Dorsolateral prefrontal cortex (tissue), 122 donors: ENCODE measurements at places on chromosomes 5 and 9.

DNA sequence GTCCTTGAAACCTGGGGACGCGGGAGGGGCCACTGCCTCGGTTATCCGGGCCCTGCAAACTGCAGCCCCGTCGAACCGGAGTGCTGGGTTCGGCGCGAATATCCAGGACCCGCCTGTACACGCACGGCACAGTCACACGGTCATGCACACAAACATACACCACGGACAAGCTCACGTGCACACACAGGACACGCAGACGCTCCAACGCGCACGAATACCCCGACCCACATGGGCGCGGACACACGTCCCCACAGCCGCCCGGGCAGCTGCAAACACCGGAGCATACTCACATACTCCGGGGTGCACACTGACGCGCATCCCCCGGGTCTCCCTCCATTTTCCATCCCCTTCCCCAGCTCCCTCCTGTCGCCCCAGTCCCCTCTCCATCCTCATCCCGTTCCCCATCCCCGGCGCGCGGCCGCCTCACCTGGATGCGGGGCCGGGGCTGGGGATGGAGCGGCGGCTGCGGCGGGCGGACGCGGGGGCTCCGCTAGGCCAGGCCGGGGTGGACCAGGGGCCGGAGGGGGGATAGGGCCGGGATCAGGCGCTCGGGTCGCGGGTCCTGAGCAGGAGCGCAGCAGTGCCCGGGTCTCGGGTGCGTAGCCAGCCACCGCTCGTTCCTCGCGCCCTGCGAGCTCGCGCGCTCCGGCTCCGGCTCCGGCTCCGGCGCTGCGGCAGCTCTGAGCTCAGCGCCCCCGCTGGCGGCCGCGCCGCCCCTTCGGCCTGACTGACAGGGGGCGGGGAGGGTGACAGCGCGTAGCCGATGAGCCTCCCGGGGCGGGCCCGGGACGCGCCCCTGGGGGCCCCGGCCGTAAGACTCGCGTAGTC, at the start of the genes EIF4E1B and SNCB:
EIF4E1B (plus strand) TSS at position 823 of the 828 bp plus-strand sequence. CDS start 12,113 bp downstream, outside the sequence.
SNCB (minus strand) TSS at position 682 of the 828 bp plus-strand sequence. CDS start 880 bp downstream, outside the sequence.
- no peak for DNase-seq

DNA sequence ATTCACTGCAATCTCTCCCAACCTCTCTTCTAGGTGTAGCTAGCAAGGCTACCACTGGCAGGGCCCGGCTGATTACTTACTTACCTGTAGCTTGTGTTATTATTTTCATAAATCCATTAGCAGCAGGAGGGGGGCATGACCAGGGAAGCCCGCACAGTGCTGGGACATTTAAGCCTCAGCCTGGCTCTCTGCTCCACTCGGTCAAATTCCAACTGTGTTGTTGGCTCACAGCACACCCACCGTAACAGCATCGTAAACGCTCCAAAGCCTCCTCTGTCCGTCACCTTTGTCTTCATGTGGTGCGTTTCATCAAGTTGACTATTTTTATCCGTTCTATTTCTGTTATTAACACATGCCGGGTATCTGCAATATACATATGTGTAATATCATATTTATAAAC, 264.7 kb downstream of the NSG2 start:
- no peak for DNase-seq

- DNase-seq: no peak
Measured at GRCh38 chr5:59528202-59528862, 365.2 kb downstream of the PDE4D start.

GRCh38 chr5:43357878-43358281, 44.7 kb upstream of the HMGCS1 start:
- DNase-seq: no peak

- no peak for DNase-seq
Measured at GRCh38 chr5:74382987-74383593, 257.4 kb downstream of the ENC1 start.

GRCh38 chr5:23139338-23140171, 286.4 kb upstream of the CDH12 start:
- no peak for DNase-seq

GRCh38 chr5:40578501-40579451, 100.9 kb upstream of the PTGER4 start:
- no peak for DNase-seq

DNA sequence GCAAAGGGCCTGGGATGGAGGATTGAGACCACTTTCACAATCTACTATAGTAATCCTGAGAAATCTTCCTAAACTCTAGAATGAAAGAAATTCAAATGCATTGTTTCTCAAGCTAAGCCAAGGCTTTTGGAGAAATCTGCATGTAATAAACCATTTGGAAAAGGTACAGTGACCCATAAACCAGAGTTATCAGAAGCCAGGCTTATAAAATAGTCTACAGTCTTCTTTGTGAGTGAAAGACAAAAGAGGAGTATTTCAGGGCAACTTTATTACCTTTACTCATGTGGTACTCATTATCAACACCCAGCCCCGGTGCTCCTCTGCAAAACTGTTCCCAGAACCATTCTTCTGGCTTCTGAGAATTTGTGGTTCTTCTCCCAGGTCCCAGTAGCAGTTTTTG, 87.0 kb downstream of the GALNT10 start:
- no peak for DNase-seq

DNA sequence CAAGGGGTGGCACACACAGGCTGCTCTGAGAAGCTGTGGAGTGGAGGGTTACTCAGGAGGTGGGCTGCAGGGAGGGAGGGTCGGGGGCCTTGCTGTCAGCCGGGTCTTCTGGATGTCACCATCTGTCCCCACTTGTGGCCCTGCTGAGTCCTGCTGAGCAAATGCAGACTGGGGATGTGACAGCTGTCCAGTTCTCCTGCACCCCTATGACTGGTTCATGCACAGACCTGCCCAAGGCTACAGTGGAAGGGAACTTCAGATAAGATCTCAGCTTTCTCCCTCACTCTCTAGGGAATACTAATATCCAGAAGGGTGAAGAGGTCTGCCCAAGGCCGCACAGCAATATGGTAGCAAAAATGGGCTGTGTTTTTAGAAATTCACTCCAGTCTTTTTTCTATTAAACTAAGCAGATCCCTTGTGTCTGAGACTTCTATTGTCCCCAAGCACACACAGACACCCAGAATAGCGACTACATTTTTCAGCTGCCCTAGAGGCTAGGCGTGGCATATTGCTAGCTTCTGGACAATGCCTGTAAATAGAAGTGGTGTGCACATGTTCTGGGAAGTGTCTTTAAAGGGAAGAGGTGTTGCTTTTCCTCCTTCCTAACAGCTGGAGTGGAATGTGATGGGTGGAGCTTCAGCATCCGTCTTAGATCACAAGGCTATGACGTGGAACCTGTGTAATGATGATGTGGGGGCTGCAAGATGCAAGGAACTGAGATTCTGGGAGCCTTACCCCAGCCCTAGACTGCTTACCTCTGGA, 51.1 kb upstream of the TBC1D2 start:
- DNase-seq: no peak

DNA sequence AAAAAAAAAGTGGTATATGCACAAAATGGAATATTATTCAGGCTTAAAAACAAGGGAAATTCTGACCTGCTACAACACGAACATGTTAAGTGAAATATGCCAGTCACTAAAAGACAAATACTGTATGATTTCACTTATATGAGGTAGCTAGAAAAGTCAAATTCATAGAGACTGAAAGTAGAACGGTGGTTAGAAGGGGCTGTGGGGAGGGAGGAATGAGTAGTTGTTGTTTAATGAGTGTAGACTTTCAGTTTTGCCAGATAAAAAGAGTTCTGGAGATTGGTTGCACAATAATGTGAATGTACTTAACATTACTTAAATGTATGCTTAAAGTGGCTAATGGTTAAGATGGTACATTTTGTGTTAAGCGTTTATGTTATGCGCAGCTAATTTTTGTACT, 79.5 kb upstream of the IL12B start:
- no peak for DNase-seq

DNA sequence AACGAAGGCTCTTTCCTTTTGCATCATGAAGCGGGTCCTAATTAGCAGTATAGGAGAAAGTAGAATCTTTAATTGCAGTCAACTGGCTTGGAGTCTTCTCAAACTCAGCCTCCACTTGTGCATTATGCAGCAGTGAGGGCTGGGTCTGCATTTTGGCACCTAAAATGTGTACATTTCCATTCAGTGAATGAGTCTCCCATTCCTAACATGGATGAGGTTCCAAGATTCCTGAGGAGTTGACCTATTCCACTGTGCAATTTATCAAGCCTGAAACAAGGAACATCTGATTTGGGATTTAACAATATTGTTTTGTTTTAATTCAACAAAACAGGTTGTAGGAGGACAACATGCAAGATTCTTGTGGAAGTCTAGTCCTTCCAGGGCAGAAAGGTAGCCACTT, 171.8 kb upstream of the S1PR3 start:
- DNase-seq: no peak

DNA sequence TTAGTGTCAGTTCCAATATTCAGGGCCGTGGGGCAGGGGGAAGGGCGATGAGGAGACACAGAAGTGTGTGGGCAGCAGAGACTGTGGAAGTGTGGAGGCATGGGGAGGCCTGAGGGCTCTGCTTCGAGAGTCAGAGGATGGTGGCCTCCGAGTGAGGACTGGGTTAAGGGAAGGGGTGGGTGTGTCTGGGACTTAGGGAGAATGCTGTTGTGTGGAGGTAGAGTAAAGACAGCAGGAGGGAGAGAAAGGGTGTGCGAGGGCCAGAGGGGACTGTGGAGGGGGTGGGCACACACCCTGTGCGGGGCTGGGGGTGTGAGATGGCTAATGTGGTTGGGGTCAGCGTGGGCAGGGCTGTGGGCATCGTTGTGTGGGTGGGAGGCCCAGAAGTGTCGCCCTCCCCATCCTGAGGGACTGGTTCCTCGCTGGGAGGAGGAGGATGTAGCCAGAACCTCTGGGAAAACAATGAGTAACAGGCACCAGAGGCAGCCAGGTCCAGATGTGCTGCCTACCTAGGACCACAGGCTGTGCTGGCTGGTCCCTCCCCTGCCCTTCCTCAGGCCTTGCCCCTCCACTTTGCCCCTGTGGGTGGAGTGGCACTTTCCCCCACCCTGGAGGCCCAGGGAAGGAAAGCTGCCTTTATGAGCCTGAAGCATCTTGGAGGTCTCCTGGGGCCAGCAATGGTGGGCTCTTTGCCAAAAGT, 4.2 kb downstream of the USP20 start:
- no peak for DNase-seq
